ENCODE measurements at places on chromosomes 1 and 21.
A peak's percentile ranks its signal among the peaks of the same experiment; 100 is the strongest.

GRCh38 chr1:235951661-235952060, 85.0 kb upstream of the LYST start:
- DNase-seq, result no peak

- no peak for DNase-seq
Observed at GRCh38 chr1:200588698-200589097, 31.9 kb downstream of the KIF14 start.

- no peak for DNase-seq
Observed at GRCh38 chr1:198864695-198865094, 225.9 kb downstream of the PTPRC start.

GRCh38 chr1:33875862-33876261, 12.0 kb downstream of the HMGB4 start:
- DNase-seq, result no peak

DNA sequence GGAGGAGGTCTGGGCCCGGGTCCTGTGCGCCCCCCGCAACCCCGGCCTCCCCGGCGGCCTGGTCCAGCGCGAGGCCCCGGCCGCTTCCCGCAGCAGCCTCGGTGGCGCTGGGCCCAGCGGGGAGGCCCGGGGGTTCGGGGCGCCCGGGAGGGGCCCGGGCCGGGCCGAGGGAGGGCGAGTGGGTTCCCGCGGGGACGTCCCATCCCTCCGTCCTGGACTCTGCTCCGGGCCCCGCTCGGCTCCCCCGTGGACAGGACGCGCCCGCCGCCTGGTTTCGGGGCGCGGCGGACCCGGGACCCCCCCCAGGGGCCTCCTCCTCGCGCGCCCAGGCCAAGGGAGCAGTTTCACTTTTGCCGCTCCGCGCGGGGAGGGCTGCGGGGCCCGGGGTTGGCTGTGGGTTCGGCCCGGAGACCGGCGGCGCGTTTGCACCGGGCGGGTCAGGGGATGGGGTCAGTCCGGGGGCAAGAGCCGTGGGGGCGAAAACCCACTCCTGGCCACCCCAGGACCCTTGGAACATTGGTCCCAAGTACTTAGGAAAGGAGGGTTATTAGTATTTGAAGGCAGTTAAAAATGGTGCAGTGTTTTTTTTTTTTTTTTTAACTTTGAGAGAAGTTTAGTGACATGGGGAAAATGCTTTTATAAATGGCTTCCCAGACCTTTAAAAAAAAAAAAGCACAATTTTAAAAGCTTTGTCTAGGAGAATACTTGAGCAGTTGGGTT, 677 bp downstream of the AGPAT3 start:
- peak; percentile 52 for DNase-seq

DNA sequence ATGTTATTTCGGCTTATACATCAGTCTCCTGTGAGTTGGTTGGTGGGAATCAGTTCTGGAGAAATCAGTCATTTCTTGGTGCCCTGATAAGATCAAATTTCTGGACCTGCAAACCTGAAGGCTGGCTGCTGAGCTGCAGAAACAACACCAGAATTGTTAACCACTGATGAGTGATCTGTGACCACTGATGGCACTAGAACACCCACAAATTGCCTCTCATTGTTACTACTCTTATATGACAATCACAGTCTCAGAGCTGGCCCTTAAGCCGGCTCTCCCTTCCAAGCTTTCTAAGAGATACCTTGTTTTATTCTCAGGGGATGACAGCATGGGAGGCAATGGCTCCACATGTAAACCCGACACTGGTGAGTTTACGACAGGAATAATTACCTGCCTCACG, 1.9 kb downstream of the C1orf162 start:
- DNase-seq, result no peak

GRCh38 chr1:170674239-170674638, 10.3 kb downstream of the PRRX1 start:
- DNase-seq, result no peak
